ENCODE measurements at places on chromosomes 12 and 14.

DNA sequence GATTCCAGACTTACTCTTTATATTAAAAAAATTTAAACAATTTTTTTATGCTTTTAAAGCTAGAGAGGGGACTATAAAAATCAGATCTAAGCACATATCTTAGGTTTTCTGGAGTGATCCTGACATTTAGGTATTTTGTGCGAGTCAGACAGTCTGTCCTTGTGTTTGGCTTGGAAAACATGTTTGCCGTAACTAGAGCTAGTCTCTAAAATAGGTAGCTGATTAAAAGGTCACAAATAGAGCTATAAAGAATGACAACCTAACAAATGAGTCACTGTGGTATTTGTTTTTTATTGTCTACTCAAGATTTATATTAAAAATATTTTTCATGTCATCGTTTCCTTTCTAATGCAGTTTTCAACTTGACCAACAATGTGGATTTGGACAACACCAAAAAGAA lies 73.4 kb downstream of the MNAT1 start:
- DNase-seq, result no peak

DNA sequence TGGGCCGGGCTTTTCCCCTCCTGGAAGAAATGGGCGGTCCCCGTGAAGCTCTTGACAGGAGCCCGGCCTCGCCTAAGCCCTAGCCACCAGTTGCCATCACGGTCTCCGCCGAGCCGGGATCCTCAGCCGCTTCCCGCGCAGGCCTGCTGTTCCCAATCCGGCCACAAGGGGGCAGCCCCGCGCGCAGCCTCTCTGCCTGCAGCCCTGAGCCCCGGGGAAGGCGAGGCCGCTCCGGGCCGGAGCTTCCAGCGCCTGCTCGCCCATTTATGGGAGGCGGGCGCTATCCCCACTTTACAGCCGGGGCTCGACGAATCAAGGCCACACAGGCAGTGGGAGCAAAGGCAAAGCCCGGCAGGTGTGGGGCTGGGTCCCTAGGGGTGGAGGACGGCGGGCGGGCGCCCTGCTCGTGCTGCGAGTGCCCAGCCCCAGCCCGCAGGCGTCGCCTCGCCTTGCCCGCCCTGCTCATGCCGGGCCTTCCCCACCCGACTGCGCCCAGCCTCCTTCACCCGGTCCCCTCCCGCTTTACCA lies 61.5 kb downstream of the LGMN start:
- peak; percentile 51 for DNase-seq

DNA sequence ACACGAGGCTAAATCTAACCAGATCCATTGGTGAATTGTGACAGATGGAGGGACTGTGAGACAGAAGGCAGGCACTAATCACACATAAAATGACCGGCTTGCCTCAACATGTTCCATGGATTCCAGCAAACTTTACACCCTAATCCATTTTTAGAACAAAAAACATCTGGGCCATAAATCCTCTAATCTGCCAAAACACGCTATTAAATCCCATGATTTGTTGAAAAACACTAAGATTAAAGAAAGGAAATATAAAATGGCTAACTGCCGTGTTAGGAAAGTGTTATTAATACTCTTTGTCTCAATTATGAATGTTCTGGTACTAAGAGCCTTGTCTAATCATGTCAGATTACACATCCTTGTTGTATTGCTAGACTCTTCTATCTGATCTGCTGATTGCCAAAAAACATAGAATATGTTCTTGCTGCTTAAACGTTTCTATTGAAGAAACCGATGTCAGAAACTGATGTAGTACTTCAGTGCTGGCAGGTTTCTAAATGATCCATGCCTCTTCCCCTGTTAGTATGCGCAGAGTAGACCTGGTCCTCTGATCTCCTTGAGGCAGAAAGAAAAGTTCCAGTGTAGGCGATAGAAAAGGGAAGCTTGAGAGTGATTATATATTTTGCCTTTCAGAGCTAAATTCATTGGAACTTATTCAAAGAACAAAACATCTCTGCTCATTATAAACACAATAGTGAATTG lies 384.9 kb downstream of the SOX5 start:
- DNase-seq, result peak; percentile 28

GRCh38 chr14:52873694-52874093 lies 77.2 kb downstream of the FERMT2 start:
- DNase-seq, result no peak

- no peak for DNase-seq
Observed at GRCh38 chr14:52400846-52401245, 86.7 kb downstream of the PTGER2 start.

All from SJCRH30 (cell line).